ENCODE measurements at places on chromosomes 16 and 17.

- DNase-seq: no peak
These were observed 288.3 kb downstream of the CPPED1 start for GRCh38 chr16:12515346-12515745.

- no peak for DNase-seq
These were observed 4.5 kb upstream of the ITGAX start for GRCh38 chr16:31350275-31351005.

DNA sequence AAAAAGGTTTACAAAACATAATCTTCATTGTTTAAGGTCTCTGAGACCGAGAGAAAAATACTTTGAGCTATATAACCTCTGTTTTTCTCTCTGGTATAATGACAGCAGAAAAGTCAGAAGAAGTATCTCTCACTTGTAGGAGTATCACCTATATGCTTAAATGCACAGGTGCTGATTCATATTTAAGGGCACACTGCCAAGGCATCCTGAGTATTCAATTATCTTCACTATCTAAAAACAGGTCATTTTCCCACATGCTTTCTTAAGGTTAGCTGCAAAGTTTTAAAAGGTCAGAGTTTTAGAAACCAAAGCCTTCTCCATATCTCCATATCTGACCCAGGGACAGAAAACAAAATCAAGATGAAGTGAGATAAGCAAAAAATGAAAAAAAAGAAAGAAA is 99.3 kb upstream of the C17orf78 start:
- DNase-seq: no peak

GRCh38 chr16:79517156-79517555 is 83.4 kb downstream of the MAF start:
- no peak for DNase-seq

DNA sequence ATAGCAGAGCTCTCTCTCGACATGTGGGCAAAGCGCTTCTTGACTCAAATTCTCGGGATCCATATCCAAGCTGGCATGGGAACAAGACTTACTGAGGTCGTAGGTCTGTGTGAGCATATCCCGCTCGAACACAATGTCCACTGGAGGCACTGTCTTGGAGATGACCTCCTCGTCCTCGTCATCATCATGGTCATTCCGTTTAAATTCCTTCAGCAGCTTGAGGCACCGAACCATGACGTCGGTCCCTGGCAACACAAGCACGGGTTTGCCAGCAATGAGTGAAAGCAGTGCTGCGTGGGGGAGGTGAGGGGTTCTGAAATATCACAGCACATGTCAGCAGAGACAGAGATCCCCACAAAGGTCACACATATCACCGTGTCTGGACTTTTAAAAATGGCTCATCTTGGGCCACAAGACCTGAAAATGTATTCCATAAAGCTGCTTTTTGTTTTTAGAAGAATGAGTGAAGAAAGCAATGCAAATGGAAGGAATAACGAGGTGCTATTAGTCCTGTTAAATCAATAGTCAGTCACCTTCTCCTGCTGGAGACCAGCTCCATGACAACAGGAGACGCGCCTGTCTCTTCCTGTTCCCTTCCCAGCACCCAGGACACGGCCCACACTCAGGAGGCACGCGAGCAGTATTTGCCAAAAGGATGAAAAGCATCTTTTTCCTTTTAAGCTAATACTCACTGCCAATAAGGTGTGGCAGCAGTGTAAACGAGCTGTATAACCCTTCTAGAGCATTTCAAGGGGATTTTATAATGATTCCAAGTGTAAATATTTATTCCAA is 37.9 kb downstream of the GTF3C1 start:
- no peak for DNase-seq

DNA sequence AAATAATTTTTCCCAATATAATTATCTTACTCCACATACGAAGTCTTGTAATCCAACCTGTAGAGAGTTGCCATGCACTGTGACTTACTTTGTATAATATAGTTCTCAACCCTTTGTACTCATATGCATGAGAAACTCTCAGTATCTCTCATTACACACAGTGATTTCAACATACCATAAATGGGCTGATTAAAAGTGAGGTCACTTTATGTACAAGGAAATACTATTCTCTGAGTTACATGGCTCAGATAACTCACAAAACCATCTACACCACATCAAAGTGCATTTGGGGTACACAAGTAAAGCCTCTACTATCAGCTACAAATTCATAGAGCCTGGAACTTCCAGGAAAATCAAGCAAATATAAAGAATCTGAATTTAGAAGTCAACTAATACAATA is 27.9 kb downstream of the SLFN12 start:
- no peak for DNase-seq

- DNase-seq: no peak
These were observed 37.8 kb downstream of the TMEM235 start for GRCh38 chr17:78268951-78269905.

- DNase-seq: peak; percentile 26
These were observed 591 bp downstream of the PSMD7 start for GRCh38 chr16:74297145-74297665.

DNA sequence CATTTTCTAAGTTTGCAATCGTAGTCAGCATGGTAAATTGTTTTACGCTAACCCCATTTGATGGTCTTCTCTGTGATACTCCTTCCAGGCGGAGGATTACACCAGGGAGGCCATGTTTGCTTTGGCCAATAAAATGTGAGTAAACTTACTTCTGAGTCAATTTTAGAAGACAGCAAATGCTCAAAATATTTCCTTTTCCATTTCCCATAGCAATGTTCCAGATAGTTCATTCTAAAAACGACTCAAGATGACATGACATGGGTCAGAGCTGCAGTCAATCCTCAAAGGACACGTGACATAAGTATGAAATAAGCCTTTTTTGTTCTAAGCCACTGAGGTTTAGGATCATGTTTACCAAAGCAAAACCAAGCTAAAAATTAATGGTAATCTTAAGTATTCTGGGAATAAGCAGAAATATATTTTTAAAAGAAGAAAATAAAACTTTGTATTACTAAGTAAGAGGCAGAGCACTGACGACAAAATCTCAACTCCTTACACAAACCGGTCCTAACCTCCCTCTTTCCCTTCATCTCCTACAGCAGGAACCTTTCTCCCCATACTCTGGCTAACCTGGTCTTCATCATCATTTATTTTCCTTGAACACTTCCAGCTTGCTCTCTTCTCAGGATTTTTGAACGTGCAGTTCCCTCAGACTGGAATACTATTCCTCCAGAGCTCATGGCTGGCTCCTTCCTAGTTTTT is 266.2 kb downstream of the CEP112 start:
- no peak for DNase-seq

DNA sequence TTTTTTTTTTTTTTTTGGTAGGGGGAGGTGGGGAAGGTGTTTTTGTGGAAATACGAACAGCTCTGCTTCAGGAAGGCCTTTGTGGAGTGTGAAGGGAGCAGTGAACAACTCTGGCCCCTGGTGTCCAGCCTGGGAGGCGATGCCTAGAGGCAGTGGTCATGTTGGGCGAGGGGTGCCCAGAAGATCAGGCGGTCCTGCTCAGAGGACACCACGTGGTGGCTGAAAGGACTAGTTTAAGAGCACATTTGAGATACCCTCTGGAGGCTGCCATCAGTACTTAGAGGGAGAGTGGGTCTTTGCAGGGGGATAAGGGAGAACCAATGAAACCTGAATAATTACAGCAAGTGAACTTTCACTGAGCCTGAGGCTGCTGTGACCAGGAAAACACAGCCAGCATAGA is 40.1 kb upstream of the RHOT1 start:
- DNase-seq: no peak

GRCh38 chr17:49132699-49133364 is at the start of gene B4GALNT2:
TSS of gene B4GALNT2 (plus strand) at chr17:49132769. CDS start at chr17:49132793, 24 bp downstream.
- no peak for DNase-seq

GRCh38 chr17:50094243-50094752 is 853 bp upstream of the PDK2 start:
- DNase-seq: peak; percentile 91

GRCh38 chr17:31060791-31061550 is 33.8 kb upstream of the NF1 start:
- no peak for DNase-seq

DNA sequence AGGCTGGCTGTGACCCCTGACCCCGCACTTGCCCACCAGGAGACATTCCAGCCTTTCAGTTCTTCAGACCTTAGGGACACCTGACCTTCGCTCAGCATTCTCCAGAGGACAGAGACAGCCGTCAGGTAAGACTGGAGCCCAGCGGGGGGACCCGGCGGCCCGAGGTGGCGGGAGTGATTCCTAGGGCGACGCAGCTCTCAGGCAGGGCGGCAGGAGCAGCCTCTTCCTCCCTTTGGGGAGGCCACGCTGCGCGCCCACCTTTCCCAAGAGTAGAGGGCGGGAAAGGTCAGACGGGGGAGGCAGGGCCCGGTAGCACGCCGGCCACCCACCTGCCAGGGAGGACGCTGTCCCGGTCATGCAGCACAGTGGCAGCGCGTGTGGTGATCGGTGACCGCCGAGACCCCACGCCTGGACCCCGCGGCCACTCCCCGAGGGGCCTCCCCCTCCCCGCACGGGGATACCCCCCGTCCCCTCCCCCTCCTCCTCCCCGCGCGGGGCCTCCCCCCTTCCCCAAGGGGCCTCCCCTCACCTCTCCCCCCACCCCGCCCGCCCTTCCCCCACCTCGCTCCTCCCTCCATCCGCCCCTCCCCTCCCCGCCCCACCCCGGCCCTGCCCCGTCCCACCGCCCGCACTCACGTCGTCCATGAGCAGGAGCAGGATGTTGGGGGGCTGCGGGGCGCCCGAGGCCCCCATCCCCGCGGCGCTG is 472 bp downstream of the GALNS start:
- no peak for DNase-seq

- DNase-seq: peak; percentile 4
These were observed 289.0 kb upstream of the AXIN2 start for GRCh38 chr17:65850486-65850885.

DNA sequence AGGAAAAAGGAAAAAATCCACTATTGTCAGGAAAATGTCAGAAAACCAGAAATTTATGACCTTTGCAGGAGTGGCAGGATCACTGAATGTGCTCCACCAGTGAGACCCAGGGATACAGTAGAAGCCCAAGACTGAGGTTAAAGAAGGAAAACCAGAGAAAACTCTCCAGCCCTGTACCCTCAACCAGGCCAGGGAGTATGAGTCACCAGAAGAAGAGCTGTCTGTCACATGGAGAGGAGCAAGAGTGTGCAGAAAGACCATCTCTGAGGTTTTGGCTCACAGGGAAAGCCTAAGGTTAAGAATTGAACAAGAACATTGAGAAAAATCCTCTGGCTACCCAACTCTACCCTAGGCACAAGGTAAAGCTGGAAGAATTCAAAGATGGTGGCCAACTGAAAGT is 47.6 kb upstream of the MON1B start:
- no peak for DNase-seq

GRCh38 chr16:67644038-67644437 is 906 bp upstream of the CARMIL2 start:
- DNase-seq: no peak
